CD4-positive, alpha-beta T cell (primary cell): ENCODE measurements at places on chromosomes 3 and 15. TPM values are rescaled to one million over a fixed set of nuclear protein-coding genes. Genes with fewer than 3 reads are reported as not detected.
A peak's percentile ranks its signal among the peaks of the same experiment; 100 is the strongest.

- H3K4me1 ChIP-seq = no peaks in the 10 kb centered on the region
- no peak overlapping the region for H3K27ac ChIP-seq
- DNase-seq = no peak
- no peaks in the 10 kb centered on the region for H3K27me3 ChIP-seq
- no peaks in the 10 kb centered on the region for H3K36me3 ChIP-seq
- H3K4me3 ChIP-seq = no peak overlapping the region
These were observed 819.7 kb downstream of the FHIT start for GRCh38 chr3:60431599-60431958.

- no peak overlapping the region for H3K27ac ChIP-seq
- no peak for DNase-seq
- H3K4me1 ChIP-seq = no peaks in the 10 kb centered on the region
- no peak overlapping the region for H3K4me3 ChIP-seq
- H3K36me3 ChIP-seq = no peaks in the 10 kb centered on the region
- H3K27me3 ChIP-seq = no peaks in the 10 kb centered on the region
These were observed 21.7 kb downstream of the RBMS3 start for GRCh38 chr3:29302619-29303018.

DNA sequence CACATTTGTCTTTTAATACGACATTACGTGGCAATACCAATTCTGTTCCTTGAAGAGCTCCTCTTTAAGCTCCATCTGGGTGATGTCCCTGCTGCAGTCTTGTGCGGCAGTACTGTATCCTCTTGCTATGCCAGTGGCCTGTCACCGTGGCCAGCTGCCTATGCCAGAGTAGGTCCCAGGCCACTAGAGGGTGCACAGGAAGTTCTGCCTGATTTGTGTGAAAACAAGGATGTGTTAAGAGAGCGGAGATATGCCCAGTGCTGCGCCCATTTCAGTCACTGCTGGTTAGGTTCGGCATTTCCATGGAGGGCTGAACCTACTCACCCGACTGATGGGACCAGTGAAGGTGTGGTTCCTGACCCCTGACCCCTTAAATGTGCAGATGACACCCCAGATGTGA, 25.2 kb downstream of the NIPA1 start:
- no peak for DNase-seq
- H3K27me3 ChIP-seq = no peaks in the 10 kb centered on the region
- H3K4me3 ChIP-seq = no peak overlapping the region
- peaks cover 4% of the 10 kb centered on the region for H3K4me1 ChIP-seq
- H3K27ac ChIP-seq = no peak overlapping the region

The ZMYND10 gene
- 1.7 TPM for total RNA-seq

The PLSCR2 gene
- not detected for total RNA-seq

GRCh38 chr3:71430941-71431552, 152.5 kb downstream of the FOXP1 start:
- H3K36me3 ChIP-seq = no peaks in the 10 kb centered on the region
- H3K27ac ChIP-seq = peak overlapping the region; percentile 79
- H3K4me1 ChIP-seq = peaks cover 66% of the 10 kb centered on the region
- no peak for DNase-seq

DNA sequence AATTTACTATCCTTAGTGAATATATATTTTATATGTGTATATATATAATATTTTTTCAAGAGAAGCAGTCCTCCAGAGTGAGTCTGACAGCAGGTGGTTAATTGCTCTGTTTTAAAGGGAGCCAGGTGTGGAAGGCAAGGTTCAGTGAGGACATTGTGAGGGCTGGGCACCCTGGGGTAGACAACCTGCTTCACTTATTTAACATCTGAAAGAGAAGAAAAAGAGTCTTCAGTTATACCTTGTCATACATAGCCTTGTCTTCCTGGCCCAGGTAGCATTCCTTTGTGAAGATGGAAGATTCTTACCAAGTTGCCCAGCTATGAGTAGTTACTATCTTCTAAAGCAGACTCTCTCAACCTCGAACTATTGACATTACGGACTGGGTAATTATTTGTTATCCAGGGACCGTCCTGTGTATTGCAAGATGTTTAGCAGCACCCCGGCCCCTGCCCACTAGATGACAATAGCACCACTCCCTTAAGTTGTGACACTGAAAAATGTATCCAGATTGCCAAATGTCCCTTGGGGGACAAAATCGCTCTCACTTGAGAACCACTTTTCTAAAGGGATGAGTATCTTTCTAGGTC, 336.0 kb upstream of the TRIM42 start:
- H3K4me3 ChIP-seq = no peak overlapping the region
- H3K27me3 ChIP-seq = no peaks in the 10 kb centered on the region
- H3K27ac ChIP-seq = no peak overlapping the region

- H3K36me3 ChIP-seq = peaks cover 76% of the 10 kb centered on the region
- H3K4me3 ChIP-seq = peak overlapping the region; percentile 19
- no peaks in the 10 kb centered on the region for H3K27me3 ChIP-seq
- H3K4me1 ChIP-seq = peaks cover 97% of the 10 kb centered on the region
- DNase-seq = peak; percentile 66
These were observed 10.5 kb downstream of the ISG20 start for GRCh38 chr15:88649286-88649733.

DNA sequence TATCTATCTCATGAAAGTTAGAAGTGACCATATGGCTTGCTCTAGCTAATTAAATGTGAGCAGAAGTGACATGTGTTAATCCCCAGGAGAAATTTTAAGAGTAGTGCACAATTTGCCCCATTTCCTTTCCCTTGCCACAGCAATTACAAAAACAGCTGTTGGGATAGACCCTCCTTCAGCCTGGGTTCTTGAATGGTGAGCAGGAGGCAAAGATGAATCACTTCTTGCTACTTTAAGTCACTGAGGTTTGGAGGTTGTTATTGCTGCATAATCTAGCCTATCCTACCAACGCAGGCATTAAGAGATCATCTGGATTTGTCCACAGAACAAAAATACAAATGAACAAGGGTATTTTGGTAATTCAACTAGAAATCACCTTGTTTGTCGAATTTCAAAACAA, 51.7 kb upstream of the CAPN7 start:
- no peak overlapping the region for H3K27ac ChIP-seq
- DNase-seq = no peak
- no peaks in the 10 kb centered on the region for H3K4me1 ChIP-seq
- H3K4me3 ChIP-seq = no peak overlapping the region
- H3K36me3 ChIP-seq = no peaks in the 10 kb centered on the region

GRCh38 chr3:64987726-64988125, 299.9 kb upstream of the ADAMTS9 start:
- H3K36me3 ChIP-seq = no peaks in the 10 kb centered on the region
- H3K27ac ChIP-seq = no peak overlapping the region
- no peak overlapping the region for H3K4me3 ChIP-seq

GRCh38 chr3:118477768-118478167, 556.9 kb downstream of the IGSF11 start:
- H3K4me1 ChIP-seq = no peaks in the 10 kb centered on the region
- no peaks in the 10 kb centered on the region for H3K27me3 ChIP-seq
- no peak for DNase-seq
- no peaks in the 10 kb centered on the region for H3K36me3 ChIP-seq
- H3K4me3 ChIP-seq = no peak overlapping the region
- H3K27ac ChIP-seq = no peak overlapping the region

DNA sequence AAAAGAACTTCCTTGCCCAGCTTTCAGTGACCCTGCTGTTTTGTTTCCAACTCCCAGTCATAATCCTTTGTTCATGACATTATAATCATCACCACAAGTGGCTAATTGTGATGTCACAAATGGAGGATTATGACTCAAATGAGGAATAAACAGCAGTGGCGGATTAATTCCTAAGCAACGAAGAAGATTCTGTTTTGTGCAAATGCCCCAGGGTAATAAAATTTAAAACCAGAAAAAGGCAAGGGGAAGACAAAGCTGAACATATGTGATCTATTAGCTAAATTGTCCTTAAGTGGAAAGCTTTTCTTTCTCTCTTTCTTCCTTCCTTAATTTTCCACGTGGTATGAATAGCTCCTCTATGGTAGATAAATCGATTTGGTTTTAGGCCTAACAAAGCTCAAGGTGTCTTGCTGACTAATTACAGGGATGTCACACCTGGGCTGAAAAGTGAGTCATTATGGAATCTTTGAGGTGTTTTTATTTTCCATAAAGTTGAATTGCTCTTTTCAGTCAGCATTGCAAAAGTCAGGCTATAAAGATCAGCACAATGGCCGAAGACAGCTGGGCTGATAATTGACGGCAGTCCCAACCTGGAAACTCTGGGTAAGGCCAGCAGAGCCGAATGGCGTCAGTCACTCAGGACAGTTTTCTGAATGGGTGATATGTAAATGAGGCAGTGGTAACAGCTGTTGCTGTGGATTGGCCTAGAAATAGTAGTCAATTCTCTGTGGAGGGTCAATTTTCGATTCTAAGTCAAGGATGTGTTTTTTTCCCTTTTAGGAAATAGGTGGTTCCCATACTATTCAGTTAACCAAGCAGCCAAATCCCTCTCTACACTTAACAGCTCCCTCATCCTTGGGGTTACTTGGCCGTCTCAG, 121.5 kb downstream of the PTPRG start:
- H3K36me3 ChIP-seq = no peaks in the 10 kb centered on the region
- no peaks in the 10 kb centered on the region for H3K4me1 ChIP-seq
- H3K27ac ChIP-seq = no peak overlapping the region
- H3K27me3 ChIP-seq = peaks cover 2% of the 10 kb centered on the region
- DNase-seq = no peak

The MUSTN1 gene
- 11.3 TPM for total RNA-seq

The PRTG gene
- not detected for total RNA-seq
